EL (cell line): ENCODE measurements at places on chromosomes 7 and 10.

GRCh38 chr7:110396021-110396420, 694.9 kb upstream of the LRRN3 start:
- DNase-seq: no peak

GRCh38 chr10:6176691-6177231, 26.0 kb upstream of the PFKFB3 start:
- no peak for DNase-seq

- DNase-seq: peak; percentile 52
Measured at GRCh38 chr7:105580022-105580740, 1.1 kb downstream of the EFCAB10 start.

DNA sequence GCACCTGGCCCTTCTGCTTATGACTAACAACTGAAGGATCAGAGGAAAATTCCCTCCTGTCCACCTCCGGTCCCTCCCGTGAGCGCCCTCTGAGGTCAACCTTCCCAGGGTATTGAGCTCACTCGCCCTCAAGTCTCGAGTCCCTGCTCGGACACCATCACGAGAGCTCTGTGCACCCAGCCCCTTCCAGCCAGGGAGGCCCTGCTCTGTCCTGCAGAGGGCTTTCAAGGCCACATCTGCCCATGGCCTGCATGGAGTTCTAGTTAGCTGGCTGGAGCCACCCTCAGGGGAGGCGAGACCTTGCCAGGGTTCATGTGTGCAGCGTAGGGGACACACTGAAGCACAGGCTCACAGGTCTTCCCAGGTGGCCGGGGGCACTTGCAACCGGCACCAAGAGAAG, 110.9 kb upstream of the MACROH2A2 start:
- no peak for DNase-seq

GRCh38 chr7:36036590-36036989, 116.5 kb upstream of the EEPD1 start:
- DNase-seq: peak; percentile 36

DNA sequence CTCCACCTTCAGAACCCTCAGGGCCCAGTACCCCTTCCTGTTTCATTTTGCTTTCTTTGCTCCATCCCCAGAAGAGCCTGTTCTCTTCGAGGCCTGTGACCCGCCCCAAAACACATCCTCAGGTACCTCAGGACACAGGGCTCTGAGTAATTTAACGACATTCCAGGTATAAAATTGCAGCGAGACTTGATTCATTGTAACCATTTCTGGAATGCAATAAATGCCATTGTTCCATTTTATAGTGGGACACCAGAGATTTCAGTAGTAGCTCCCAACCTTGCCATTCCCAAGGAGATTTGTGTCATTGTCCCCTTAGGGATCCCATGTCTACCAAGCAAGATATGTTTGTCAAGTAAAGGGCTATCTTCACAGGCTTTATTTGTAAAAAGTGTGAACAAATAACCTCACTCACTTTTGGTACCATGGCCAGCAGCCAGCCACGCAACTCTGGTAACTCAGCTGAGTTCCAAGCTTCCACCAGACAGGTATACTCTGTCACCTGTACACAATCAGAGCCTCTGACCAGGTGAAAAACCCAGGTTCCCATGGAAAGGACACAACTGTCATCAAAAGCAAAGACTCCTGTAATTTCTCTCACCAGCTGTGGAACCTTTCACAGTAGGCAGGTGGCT, 441.3 kb downstream of the PLXNA4 start:
- no peak for DNase-seq

DNA sequence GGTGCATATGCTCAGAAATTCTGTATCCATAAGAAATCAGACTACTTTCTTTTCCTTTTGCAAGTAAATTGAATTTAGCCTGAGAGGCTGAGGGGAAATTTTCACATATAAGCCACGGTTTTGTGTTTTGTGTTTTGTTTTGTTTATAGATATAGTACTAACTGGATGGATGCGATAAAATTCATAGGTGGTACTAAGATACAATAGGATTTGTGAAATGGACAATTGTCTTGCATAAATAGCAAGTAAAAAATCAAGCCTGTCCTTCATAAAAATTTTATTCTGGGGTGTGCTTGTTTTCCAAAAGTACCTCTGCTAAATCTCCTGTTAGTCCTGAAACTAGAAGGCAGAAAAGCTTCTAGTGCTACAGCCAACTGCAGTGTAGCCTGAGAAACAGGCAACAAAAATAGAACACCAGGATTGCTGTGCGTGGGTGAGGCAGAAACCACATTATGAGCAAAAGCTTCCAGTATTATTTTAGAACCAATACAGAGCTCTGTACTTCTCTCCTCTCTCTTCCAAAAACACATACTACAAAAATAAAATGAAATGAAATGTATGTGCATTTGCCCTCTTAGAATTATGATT, 634 bp upstream of the HDAC9 start:
- DNase-seq: no peak

- no peak for DNase-seq
Measured at GRCh38 chr10:131772441-131772840, 128.4 kb upstream of the PPP2R2D start.

- DNase-seq: peak; percentile 97
Measured at GRCh38 chr7:93043385-93043985, 74.3 kb downstream of the SAMD9 start.

- peak; percentile 95 for DNase-seq
Measured at GRCh38 chr10:120422457-120422856, 34.6 kb upstream of the PLPP4 start.

DNA sequence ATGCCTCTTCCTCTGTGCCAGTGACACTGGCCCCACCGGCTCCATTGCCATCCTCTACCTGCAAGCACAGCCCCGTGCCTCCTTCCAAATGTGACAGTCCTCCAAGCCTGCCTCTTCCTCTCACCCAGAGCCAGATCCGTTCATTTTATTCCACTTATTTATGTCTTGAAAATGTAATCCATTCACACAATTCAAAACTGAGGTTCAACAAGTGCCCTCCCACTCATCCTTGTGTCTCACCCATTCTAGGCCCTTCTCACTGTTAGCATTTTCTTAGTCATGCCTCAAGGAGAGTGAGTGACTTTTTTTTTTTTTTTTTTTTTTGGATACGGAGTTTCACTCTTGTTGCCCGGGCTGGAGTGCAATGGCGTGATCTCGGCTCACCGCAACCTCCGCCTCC, 41.7 kb downstream of the FKBP6 start:
- DNase-seq: no peak

DNA sequence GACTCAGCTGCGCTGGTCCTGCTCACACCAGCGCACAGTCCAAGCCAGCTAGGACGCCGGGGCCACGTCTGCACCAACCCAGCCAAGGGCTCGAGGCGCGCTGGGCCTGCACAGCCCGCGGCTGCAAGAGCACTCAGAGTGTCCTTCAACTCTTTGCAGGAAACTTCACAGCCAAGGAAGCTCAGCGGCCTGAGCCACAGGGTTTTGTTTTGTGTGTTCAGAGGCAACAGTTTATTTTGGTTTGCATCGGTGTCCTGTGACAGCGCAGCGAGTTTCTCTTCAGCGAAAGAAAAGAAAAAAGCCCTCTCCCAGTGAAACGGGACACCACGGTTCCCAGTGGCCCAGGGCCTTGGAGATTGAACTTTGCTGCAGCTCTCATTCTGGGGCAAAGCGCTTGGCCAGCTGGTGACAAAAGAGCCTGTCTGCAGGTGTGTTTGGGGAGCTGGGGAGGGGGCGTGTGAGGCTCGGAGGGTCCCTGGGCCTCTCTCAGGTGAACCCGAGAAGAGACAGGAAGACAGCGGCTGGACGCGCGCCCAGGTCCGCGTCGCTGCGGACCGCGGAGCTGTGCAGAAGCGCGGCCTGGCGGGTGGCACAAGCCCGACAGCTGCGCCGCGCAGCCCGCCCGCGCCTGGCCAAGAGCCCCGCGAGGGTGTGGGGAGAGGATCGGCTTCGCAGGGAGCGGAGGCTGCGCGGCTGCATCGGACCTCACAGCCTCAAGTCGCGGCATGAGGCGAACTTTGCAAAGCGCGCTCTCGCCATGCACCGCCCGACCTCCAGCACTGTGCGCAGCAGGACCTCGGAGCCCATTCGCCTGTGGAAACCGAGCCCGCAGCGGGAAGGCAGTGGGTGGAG, 922 bp downstream of the CXCL12 start:
- DNase-seq: peak; percentile 57

DNA sequence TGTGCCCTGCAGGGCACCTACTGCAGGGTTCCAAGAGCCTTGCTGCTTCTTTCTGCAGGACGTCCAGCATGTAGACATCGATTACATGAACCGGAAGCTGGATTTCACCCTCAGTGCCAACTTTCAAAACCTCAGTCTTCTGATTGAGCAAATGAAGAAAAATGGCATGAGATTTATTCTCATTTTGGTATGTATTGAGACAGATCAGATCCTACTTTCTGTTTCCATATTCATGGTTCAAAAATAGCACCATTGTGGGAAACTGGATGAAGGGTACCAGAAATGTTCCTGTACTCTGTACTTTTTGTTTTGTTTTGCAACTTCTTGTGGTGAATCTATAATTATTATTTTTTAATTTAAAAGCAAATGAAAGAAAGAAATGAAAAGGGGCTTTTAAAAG, 64.1 kb downstream of the MGAM2 start:
- no peak for DNase-seq

- DNase-seq: peak; percentile 56
Measured at GRCh38 chr7:29342761-29343160, 148.2 kb downstream of the CHN2 start.

- no peak for DNase-seq
Measured at GRCh38 chr7:79620291-79620690, 166.8 kb upstream of the MAGI2 start.

- no peak for DNase-seq
Measured at GRCh38 chr10:50928190-50928552, 42.7 kb upstream of the A1CF start.

- no peak for DNase-seq
Measured at GRCh38 chr10:113122947-113123346, 172.9 kb downstream of the TCF7L2 start.

DNA sequence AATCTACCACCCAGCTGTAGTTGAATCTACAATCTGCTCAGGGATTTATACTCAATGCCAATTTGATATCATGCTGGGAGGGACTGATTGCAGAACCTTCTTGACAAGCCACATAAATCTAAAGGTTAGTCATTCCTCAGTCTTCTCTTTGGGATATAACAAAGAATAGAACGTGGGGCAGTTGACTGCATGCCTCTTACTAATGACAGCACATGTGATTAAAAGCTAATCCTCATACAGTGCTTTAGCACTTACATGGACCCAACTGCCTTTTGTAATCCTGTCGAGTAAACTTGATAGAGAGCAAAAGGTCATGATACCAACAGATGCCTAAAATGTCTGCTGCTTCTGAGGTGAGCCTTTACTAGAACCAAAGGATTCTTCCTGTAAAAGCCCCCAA, 12.3 kb downstream of the KLHL7 start:
- no peak for DNase-seq

DNA sequence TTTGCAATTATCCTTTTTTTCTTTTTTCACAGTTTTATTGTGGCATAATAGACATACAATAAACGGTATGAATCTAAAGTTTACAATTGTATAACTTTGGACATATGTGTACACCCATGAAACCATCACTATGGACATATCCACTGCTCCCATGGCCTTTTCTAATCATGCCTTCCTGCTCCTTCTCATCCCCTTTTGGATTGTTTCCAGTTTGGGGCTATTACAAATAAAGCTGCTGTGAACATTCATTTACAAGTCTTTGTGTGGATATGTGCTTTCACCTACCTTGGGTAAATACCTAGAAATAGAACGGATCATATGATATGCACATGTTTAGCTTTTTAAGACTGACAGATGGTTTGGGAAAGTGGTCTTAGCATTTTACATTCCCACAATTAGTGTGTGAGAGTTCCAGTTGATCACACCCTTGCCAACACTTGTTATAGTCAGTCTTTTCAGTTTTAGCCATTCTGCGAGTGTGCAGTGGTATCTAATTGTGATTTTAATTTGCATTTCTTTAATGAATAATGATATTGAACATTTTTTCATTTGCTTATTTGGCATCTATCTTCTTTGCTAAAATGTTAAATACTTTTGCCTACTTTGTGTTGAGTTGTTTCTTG, 120.9 kb upstream of the KAT6B start:
- DNase-seq: no peak

GRCh38 chr7:137538361-137538762, 194.8 kb upstream of the PTN start:
- DNase-seq: peak; percentile 66

- DNase-seq: peak; percentile 47
Measured at GRCh38 chr10:114703377-114704107, 45.5 kb upstream of the ABLIM1 start.

GRCh38 chr7:91169830-91170191, 94.4 kb upstream of the FZD1 start:
- DNase-seq: no peak

DNA sequence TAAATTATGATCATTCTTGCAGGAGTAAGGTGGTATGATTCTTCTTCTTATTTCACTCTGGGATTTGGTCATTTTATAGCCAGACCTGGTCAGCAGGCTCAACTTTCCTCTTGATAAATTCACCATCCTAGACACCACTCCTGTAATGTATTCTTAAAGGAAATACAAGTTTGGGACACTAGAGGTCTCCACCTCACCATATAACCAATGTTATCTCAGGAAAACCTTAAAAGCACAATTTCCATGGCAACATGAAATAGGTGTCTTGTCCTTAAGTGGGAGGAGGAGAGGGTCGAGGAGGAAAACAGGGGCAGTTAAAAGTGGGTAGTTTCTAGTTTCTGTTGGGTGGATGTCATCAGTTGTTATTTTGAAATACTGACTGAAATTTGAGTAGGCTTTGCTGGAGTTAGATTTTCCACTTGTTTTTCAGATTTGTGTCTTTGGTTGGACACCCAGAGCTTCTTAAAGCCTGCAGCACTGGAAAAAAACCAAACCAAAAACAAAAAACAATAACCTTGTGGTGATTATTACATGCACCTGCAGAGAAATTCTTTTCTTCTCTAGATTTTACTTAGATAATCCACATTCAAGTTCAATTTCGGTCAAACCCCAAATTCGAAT, 163.1 kb downstream of the PRKCQ start:
- peak; percentile 44 for DNase-seq

- peak; percentile 48 for DNase-seq
Measured at GRCh38 chr7:142602183-142602582, 147.1 kb upstream of the PRSS1 start.

DNA sequence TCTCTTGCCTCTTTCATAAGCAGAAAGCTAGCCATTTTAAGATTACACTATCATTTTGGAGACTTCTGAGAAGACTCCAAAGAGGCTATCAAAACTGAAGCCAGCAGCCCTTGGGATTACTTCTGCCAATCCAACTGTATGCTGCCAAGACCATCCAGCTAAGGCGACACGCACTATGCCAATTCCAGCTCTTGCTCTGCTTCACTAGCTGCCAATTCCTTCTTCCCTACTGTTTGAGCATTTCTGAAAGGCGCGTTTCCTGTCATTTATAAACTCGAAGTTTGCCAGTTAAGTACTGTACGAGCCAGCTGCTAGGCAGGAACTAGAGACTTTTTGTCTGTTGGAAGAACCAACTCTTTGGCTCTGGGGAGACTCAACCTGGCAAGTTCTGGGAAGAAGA, 36.5 kb downstream of the MALSU1 start:
- DNase-seq: no peak

- no peak for DNase-seq
Measured at GRCh38 chr10:4006858-4007257, 221.8 kb upstream of the KLF6 start.

GRCh38 chr7:84182301-84182700, 12.3 kb downstream of the SEMA3A start:
- no peak for DNase-seq
